ENCODE measurements at places on chromosomes 2 and 18. TPM values are rescaled to one million over a fixed set of nuclear protein-coding genes. Genes with fewer than 3 reads are reported as not detected.

ITGB1BP1 gene
- 31.9 TPM for total RNA-seq

ICA1L gene
- total RNA-seq, result 5.1 TPM

HDAC4 gene
- 33.4 TPM for total RNA-seq

SERPINB11 gene
- not detected for total RNA-seq

PLCD4 gene
- total RNA-seq, result 4.0 TPM

INO80C gene
- 4.3 TPM for total RNA-seq

ARHGEF33 gene
- 0.12 TPM for total RNA-seq

RAX gene
- not detected for total RNA-seq

FAM237A gene
- not detected for total RNA-seq

VWA3B gene
- not detected for total RNA-seq
